Stimulated activated CD4-positive, alpha-beta T cell treated with anti-CD3 and anti-CD28 coated beads, Interleukin-4, amount 100 ng/mL, for 24 hours (primary cell): ENCODE measurements at places on chromosomes 1 and 21.

GRCh38 chr1:226778657-226779058 lies 39.6 kb upstream of the ITPKB start:
- no peak for DNase-seq

DNA sequence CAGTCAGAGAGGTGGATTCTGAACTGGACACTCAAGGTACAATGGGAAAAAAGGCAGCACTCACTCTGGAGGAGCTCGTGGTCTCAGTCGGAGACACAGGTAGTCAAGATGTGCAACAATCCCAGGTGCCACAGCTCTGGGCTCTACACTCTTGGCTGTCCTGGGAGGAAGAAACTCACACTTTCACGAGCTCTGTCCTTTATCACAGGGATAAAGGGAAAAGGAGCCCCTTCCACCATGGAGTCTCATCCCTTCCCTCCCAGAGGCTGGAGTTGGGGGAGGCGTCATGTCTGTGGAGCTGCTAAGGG lies 20.3 kb downstream of the CDK18 start:
- no peak for DNase-seq

GRCh38 chr1:100775483-100775882 lies 55.9 kb downstream of the VCAM1 start:
- no peak for DNase-seq

DNA sequence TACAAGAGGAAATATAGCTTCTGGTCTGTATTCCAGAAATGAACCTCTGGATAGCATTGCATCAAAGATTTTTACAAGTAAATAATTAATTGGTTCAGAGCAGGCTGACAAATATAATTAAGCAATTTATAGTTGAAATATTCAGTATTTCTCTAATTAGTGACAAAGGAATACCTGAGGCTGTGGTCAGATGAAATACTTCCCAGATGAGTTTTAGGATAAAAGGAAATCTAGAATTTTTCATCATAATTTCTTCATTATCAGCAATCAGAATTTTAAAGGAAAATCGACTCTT lies 112.8 kb downstream of the NEK7 start:
- no peak for DNase-seq

GRCh38 chr21:41359286-41359685 lies 2.5 kb upstream of the MX2 start:
- no peak for DNase-seq

DNA sequence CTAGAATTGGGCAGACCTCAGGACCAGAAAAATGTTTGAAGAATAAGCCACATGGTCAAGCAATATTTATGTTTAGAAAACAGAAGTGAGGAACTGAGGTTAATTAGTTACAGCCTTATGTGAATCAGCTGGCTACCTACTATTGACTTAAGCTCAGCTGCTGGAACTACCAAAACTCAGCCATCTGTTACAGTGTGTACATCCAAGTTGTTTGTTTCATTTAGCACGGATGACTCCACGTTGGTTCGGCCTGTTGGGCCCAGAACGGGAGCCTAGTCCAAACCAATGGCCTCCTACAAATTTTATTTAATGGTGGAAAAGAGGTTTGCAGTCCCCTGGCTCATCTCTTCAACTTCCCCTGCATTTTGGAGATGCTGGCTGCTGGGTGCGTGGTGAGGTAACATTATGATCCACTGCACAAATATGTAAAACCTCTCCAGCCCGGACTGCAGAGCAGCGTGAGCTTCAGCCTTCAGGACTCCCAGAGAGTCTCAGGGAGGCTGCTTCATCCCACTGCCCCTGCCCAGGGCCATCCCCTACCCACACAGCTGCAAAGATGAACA lies 143.4 kb downstream of the ZZZ3 start:
- no peak for DNase-seq

DNA sequence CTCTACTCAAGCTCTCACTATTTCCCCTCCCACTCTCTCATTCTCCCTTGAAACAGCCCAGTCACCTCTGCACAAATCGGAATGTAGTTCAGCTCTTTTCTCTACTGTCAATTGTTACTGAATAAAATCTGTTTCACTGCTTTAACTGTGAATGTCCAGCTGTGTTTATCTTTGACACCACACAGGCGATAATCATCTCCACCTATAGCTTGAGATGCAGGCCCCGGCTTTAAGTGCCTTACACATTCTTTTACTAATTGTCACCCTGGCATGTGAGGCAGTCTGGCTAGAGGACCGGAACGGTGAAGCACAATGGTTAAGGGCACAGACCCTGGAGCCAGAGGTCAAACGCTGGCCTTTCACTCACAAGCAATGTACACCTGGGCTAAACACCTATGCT lies 122.8 kb upstream of the C8B start:
- no peak for DNase-seq

DNA sequence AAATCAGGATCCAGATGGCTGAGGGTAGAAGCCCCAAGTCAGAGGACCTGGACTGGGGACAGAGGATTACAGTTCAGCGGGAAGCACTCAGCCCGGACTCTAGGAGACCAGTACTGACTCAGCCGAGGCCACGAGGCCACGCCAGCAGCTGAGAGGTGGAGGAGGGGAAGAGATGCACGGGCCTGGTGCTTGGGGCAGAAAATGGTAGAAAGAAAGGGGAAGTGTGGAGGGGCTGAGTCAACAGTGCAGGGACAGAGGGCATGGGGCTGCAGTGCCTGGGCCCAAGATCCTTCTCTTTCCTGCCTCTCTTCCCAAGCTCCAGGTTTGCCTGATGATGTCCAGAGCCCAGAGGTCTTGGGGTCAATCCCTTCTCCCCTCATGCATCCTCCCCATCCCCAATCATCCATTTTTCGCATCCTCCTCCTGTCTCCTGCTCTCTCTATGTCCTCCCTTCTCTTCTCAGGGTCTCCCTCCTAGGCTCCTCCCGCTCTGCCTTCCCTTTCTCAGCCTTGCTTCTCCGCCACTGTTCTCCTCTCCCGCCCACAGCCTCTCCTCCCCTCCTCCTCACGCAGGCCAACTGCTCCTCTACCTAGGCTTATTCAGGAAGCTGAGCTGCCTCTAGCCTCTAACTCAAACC lies 7.7 kb downstream of the ARHGEF2 start:
- peak; percentile 29 for DNase-seq

- DNase-seq: no peak
Observed at GRCh38 chr1:151222130-151222529, 23.8 kb downstream of the PIP5K1A start.

- no peak for DNase-seq
Observed at GRCh38 chr21:46390603-46391545, 66.9 kb downstream of the PCNT start.
